Renal pelvis (tissue), 12 donors: ENCODE measurements at places on chromosomes 5 and 9. TPM values are rescaled to one million over a fixed set of nuclear protein-coding genes. Genes with fewer than 3 reads are reported as not detected.
A peak's percentile ranks its signal among the peaks of the same experiment; 100 is the strongest.

Gene DNM1
- 248 TPM for polyA plus RNA-seq

Gene CDH18
- 0.64 TPM for polyA plus RNA-seq

Gene PCDHA1
- 0.15 TPM for polyA plus RNA-seq

Gene MLANA
- polyA plus RNA-seq, result 0.93 TPM

Gene WWC1
- 99.8 TPM for polyA plus RNA-seq

- no peak for DNase-seq
Observed at GRCh38 chr5:1878050-1878849, 4.5 kb downstream of the IRX4 start.

DNA sequence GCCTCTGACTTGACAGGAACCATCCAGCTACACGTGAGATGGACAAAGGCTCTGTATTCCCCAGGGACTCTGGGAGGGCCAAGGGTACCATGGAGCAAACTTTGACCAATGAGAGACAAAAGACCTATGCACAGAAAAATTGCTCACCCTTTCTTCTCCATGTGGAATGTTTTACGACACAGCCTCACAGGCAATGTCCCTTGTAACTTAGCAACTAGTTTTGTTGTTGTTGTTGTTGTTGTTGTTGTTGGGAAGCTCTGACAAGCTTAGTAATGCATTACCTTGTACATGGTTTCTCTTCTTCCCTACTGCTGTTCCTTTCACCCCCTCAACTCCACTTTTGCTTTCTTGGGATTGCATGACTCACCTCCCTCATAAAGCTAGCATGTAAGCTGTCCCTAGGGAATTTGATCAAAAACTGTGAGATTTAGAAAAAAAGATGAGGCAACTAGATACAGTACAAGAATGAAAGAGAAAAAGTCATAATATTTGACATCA lies 550.9 kb downstream of the RAB3C start:
- no peak for DNase-seq

- no peak for DNase-seq
Observed at GRCh38 chr9:19689328-19690101, 99.3 kb downstream of the SLC24A2 start.

DNA sequence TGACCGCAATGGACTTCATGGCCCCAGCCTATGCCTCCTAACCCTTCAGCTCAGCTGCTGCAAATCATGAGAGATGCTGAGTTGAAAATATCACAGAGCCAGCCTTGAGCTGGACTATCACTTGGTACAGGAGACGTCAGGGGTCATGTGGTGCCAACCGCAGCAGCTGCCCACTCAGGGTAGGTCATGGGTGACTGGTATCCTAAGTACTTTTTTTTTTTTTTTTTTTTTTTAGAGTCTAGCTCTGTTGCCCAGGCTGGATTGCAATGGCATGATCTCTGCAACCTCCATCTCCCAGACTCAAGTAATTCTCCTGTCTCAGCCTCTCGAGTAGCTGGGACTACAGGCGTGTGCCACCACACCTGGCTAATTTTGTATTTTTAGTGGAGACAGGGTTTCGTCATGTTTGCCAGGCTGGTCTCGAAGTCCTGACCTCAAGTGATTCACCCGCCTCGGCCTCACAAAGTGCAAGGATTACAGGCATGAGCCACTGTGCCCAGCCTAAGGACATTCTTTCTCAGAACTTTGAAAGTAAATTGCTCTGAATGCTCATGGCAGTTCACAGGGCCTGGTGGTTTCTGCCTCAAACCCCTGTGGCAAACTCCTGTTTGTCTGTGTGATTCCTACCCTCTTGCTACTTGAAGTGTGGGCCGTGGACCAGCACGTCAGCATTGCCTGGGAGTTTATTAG lies 21.3 kb downstream of the WWC1 start:
- no peak for DNase-seq

DNA sequence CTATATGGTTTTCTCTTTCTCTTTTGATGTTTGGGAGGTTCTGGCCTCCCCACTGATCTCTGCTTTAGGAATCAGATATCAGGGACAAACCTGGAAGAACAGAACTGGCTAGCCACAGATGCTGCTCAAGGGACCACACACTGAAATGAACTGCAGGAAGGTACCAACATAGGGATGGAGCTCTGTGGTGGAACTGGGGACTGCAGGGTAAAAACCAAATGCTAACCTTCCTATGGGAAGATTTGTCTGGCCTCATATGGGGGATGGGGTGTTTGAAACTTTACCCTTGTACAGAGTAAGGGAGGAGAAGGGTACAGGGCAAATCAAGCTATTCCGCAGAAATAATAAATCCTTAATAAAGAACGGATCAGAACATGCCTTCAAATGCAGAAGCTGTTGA lies 49.4 kb downstream of the ELOVL7 start:
- DNase-seq, result no peak

- no peak for DNase-seq
Observed at GRCh38 chr9:125540497-125540896, 166.5 kb downstream of the MAPKAP1 start.

GRCh38 chr9:78371981-78372380 lies 75.1 kb downstream of the PSAT1 start:
- no peak for DNase-seq

GRCh38 chr9:116156621-116157314 lies 3.2 kb downstream of the PAPPA start:
- peak; percentile 69 for DNase-seq

- DNase-seq, result peak; percentile 14
Observed at GRCh38 chr5:102295534-102296177, 428 bp downstream of the SLCO4C1 start.

DNA sequence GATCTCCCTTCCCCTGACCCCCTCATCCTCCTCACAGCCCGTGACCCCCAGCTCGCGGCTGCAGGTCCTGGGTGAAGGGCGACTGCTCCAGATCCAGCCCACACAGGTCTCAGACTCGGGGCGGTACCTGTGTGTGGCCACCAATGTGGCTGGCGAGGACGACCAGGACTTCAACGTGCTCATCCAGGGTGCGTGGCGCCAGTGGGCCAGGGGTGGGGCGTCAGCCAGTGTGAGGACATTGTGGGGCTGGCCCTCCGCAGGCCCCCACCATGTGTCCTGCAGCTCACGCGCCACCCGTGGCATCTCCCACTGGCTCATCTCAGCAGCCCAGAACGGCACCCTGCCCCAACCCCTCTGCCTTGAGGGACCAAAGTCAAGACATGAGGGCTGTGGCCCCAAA lies 67.1 kb upstream of the ASS1 start:
- no peak for DNase-seq

DNA sequence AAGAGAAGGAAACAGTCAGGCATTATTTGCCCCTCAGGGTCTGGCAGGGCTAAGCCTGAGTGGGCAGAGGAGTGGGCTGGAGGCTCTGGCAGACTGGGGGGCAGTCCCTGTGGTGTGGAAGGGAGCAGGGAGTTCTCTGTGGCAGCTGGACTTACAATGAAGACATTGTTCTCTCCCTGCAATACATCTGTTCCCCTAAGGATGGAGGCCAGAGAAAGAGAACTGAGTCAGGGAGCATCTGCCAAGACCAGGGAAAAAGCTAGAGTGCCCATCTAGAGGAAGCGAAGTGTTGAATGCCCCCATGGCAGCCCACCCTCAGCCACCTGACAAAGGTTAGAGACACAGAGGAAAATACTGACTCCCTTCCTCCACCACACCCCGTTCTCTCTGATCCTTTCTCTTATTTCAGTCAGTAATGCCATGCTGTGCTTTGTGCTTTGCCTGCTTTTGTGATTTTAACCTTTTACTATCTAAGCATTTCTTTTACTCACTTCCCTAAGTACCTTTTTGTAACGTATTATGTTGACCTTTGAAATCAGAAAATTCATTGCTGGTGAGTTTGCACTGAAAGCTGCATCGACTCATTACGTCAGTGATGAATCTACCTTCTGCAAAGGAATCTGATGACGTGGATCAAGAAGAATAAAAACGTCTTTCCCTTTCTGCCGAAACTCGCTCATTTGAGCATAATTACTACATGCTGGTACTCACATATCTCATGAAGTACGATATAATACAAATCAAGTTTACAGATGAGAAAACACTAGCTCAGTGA lies 76.0 kb downstream of the ACTL7B start:
- DNase-seq, result no peak

GRCh38 chr5:32258424-32258823 lies 54.3 kb downstream of the MTMR12 start:
- DNase-seq, result no peak

- DNase-seq, result no peak
Observed at GRCh38 chr9:75988663-75989062, 98.2 kb downstream of the PCSK5 start.

GRCh38 chr5:125883223-125883622 lies 540.0 kb upstream of the GRAMD2B start:
- DNase-seq, result no peak

GRCh38 chr9:123868002-123868401 lies 61.9 kb downstream of the DENND1A start:
- no peak for DNase-seq

GRCh38 chr5:119341452-119342349 lies 14.1 kb upstream of the TNFAIP8 start:
- DNase-seq, result no peak

GRCh38 chr5:135212361-135213026 lies 178.5 kb upstream of the PITX1 start:
- DNase-seq, result no peak

- no peak for DNase-seq
Observed at GRCh38 chr5:1764606-1764960, 35.1 kb downstream of the MRPL36 start.

DNA sequence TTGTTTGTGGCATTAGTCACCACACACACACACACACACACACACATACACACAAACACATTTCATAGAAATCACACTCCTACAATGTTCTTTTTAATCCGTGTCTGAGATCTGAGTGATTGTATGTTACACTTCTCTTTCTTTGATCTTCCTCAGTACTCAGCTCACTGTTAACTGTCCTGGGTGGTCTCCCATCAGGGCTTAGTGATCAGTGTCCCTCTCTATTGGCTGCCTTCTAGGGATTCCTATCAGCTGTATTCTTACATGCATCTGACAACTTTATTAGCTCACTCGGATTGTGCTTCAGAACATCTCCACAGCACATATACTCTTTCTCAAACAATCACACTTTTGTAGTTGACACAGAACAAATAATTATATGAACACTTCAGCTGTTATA lies 170.2 kb upstream of the POU5F2 start:
- DNase-seq, result no peak

- DNase-seq, result no peak
Observed at GRCh38 chr5:80300125-80300524, 19.7 kb upstream of the SPZ1 start.

DNA sequence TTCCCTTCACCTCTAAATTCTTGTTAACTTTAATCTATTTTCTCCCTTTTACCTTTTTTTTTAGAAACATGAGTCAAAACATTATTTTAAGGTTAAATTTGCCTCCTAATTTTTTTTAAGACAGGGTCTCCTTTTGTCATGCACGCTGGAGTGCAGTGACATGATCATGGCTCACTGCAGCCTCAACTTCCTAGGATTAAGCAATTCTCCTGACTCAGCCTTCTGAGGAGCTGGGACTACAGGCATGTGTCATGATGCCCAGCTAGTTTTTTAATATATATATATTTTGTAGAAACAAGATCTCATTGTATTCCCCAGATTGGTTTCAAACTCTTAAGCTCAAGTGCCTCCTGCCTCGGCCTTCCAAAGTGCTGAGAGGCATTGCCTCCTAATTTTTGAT lies 424.7 kb upstream of the FAM174A start:
- DNase-seq, result no peak

- DNase-seq, result no peak
Observed at GRCh38 chr5:147098233-147098790, 136.5 kb upstream of the STK32A start.

- DNase-seq, result no peak
Observed at GRCh38 chr5:172147857-172148256, 40.2 kb downstream of the STK10 start.

- DNase-seq, result no peak
Observed at GRCh38 chr5:38874948-38875456, 29.2 kb downstream of the OSMR start.

DNA sequence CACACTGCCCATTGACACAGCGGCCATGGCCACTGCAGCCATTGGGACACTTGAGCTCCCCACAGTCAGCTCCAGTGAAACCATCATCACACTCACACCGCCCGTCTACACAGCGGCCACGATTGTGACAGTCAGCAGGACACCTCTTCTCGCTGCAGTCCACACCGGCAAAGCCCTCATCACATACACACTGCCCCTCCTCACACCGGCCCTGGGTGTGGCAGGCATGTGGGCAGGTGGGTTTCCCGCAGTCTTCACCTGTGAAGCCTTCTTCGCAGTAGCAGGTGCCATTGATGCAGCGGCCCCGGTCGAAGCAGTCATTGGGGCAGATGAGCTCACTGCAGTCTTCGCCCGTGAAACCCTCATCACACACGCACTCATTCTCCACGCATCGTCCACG lies 31.5 kb downstream of the TNC start:
- no peak for DNase-seq

DNA sequence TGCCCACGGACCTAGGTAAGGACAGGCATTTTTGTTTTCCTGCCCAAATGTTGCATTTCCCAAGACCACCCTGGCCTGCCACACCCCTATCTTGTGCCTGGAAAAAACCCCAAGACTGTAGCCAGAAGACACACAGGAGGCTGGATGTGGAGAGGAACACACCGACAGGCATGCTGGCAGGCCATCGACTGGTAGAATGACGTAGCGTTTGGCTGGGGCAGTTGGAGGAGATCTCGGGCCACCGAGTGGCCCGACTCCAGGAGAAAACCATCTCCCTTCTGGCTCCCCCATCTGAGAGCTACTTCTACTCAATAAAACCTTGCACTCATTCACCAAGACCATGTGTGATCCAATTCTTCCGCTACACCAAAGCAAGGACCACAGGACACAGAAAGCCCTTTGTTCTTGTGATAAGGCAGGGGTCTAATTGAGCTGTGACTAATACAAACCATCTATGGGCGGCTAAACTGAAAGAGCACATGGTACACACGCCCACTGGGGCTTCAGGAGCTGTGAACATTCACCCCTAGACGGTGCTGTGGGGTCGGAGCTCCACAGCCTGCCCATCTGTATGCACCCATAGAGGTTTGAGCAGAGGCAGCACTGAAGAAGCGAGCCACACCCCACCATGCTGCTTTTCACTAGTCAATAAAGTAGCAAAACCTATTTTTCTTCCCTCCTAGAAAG lies 38.9 kb upstream of the N4BP3 start:
- no peak for DNase-seq

DNA sequence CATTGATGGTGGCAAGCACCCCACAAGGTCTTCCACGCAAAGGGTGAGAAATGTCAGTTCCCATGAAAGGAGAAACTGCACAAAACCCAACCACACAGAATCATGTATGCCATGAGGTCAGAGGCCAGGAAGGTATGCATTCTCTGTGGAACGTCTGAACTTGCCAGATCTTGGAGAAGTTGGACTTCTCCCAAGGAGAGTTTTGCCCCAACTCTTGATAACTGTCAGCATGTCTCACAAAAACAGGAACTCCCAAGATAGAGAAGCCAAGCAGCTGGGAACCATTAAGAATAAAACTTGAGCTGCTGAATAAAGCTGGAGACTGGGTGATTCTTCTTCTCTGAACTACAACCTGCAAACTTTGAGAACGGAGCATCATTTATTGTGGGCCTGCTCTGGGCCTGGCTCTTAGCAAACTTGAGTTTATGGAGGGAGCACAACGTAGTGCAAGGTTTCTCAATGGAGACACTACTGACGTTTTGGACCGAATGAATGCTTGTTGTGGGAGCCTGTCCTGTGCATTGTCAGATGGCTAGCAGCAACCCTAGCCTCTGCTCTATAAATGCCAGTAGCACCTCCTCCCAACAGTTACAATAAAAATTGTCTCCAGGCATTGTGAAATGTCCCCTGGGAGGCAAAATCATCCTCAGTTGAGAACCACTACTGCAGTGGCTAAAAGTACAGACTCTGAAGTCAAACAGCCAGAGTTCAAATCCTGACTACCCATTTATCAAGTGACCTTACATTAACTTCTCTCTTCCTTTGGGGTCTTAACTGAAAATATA lies 193.5 kb downstream of the ACTL7B start:
- DNase-seq, result no peak
